ENCODE measurements at places on chromosomes 6 and 20. TPM values are rescaled to one million over a fixed set of nuclear protein-coding genes. Genes with fewer than 3 reads are reported as not detected.
A peak's percentile ranks its signal among the peaks of the same experiment; 100 is the strongest.

DNA sequence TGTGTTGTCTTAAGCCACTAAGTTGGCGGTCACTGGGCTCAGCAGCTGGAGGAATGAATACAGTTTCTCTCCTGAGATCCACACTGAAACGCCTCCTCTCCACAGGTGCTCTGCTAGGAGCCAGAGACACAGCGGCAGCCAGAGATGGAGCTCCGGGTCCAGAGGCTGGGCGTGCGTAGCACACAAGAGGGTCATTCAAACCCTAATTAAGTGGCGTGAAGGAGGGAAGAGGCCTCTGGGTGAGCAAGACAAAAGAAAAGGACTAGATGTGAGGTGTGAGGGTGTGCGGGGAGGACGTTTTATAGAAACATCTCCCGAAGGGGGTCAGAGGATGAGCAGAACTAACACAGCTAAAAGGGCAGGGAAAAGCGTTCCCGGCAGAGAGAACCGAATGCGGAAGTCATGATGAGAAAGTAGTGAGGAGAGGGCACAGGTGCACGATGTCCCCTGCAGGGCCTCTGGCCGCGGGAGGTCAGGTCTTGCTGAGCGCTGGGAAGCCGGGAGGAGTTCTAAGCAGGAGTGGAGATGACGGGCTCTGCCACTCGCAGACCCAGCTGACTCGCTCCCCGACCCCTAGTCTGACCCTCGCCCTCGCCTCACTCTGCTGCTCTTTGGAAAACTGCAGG is 54.4 kb downstream of the BMP7 start:
- H3K36me3 ChIP-seq = no peaks in the 10 kb centered on the region
- H3K27ac ChIP-seq = peak overlapping the region; percentile 54
- no peak for DNase-seq
- H3K4me1 ChIP-seq = peaks cover 43% of the 10 kb centered on the region
- peaks cover 11% of the 10 kb centered on the region for H3K27me3 ChIP-seq
- peak overlapping the region; percentile 21 for H3K4me3 ChIP-seq

GRCh38 chr6:126718600-126719327 is 378.8 kb downstream of the CENPW start:
- peaks cover 6% of the 10 kb centered on the region for H3K4me1 ChIP-seq
- H3K27ac ChIP-seq = no peak overlapping the region
- H3K36me3 ChIP-seq = no peaks in the 10 kb centered on the region
- no peak for DNase-seq

GRCh38 chr6:48037946-48038345 is 73.1 kb downstream of the PTCHD4 start:
- H3K4me1 ChIP-seq = no peaks in the 10 kb centered on the region
- H3K27me3 ChIP-seq = no peaks in the 10 kb centered on the region
- no peak overlapping the region for H3K4me3 ChIP-seq
- DNase-seq = no peak
- no peak overlapping the region for H3K27ac ChIP-seq
- no peaks in the 10 kb centered on the region for H3K36me3 ChIP-seq

DNA sequence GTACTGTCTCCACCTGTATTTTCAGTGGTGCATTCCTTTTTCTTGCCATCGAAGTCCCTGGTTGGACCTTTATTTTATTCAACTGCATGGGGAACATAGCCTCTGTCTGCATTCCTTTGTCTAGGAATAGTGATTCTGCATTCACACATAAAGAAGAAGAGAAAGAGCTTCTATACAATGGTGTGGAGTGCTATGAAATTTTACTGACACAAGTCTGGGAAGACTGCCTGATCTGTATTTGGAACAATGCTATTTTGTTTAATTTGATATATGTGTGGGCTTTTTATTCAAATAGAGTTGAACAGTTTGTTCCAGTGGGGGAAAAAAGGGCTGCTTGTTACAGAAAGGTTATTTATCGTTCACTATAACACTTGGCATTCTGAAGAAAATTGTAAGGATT is 375.7 kb upstream of the POU3F2 start:
- no peaks in the 10 kb centered on the region for H3K4me1 ChIP-seq
- no peak overlapping the region for H3K4me3 ChIP-seq
- peaks cover 14% of the 10 kb centered on the region for H3K27me3 ChIP-seq
- no peaks in the 10 kb centered on the region for H3K36me3 ChIP-seq
- H3K27ac ChIP-seq = no peak overlapping the region

- no peak for DNase-seq
- no peaks in the 10 kb centered on the region for H3K36me3 ChIP-seq
- H3K27ac ChIP-seq = no peak overlapping the region
- H3K4me3 ChIP-seq = no peak overlapping the region
- H3K4me1 ChIP-seq = no peaks in the 10 kb centered on the region
Observed at GRCh38 chr6:34090935-34091334, 55.0 kb downstream of the GRM4 start.

- H3K27ac ChIP-seq = no peak overlapping the region
- no peak overlapping the region for H3K4me3 ChIP-seq
- no peaks in the 10 kb centered on the region for H3K27me3 ChIP-seq
- no peaks in the 10 kb centered on the region for H3K4me1 ChIP-seq
- DNase-seq = no peak
- no peaks in the 10 kb centered on the region for H3K36me3 ChIP-seq
Observed at GRCh38 chr6:53412021-53412715, 63.4 kb upstream of the ELOVL5 start.

GRCh38 chr6:26366504-26366903 is 1.5 kb downstream of the BTN3A2 start:
- H3K27me3 ChIP-seq = no peaks in the 10 kb centered on the region
- H3K36me3 ChIP-seq = no peaks in the 10 kb centered on the region
- no peak for DNase-seq
- H3K4me3 ChIP-seq = no peak overlapping the region
- H3K4me1 ChIP-seq = peaks cover 14% of the 10 kb centered on the region

- no peak for DNase-seq
- H3K4me1 ChIP-seq = peaks cover 5% of the 10 kb centered on the region
- H3K4me3 ChIP-seq = no peak overlapping the region
- H3K27ac ChIP-seq = no peak overlapping the region
- H3K36me3 ChIP-seq = peaks cover 48% of the 10 kb centered on the region
Observed at GRCh38 chr20:38757145-38757775, 9.0 kb downstream of the ACTR5 start.

DNA sequence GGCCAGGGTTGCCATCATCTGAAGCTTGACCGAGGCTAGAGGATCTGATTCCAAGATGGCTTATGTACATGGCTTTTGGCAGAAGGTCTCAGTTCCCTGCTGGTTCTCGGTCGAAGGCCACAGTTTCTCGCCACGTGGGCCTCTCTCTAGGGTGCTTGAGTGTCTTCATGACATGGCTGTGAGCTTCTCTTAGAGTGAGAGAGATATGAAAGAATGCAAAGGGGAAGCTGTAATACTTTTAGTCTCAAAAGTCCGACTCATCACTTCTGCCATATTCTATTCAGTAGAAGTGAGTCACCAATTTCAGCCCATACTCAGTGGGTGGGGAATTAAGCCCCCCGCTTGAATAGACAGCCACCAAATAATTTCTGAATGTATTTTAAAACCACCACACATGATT is 94.2 kb downstream of the UTRN start:
- no peaks in the 10 kb centered on the region for H3K36me3 ChIP-seq
- no peaks in the 10 kb centered on the region for H3K4me1 ChIP-seq
- no peaks in the 10 kb centered on the region for H3K27me3 ChIP-seq
- no peak for DNase-seq
- no peak overlapping the region for H3K27ac ChIP-seq

GRCh38 chr6:7445885-7446461 is 56.4 kb downstream of the RIOK1 start:
- H3K4me3 ChIP-seq = no peak overlapping the region
- H3K4me1 ChIP-seq = no peaks in the 10 kb centered on the region
- H3K27me3 ChIP-seq = no peaks in the 10 kb centered on the region
- DNase-seq = no peak
- no peak overlapping the region for H3K27ac ChIP-seq

DNA sequence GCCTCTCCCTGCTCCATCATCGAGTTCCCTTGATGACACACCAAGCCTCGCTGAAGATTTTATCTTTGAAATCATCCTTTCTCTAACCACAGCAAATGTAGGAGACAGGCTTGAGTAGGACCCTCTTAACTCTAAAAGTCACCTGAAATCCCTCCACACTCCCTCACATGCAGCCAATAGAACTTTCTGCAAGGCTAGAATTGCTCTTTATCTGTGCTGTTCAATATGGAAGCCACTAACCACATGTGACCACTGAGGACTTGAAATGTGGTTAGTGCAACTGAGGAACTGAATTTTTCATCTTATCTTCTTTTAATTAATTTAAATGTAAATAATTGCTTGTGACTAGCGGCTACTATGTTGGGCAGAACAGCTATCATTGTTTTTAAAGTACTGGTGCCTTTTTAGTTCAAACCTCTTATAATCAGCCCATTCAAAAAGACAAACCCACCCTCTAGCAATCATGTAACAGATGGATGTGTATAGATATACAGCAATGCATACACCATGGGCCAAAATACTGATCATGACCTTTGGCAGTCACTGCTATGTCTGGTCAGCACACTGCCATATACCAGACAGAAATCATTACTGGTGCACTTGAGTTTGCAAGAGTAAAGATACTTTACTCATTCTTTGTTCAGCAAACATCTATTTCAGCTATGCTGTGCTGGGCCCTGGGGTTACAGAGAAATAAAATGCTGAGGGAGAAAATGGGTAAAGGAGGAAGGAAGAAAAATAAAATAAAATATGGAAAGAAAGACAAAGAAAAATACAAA is 50.0 kb downstream of the GFOD1 start:
- no peaks in the 10 kb centered on the region for H3K27me3 ChIP-seq
- no peaks in the 10 kb centered on the region for H3K36me3 ChIP-seq
- H3K27ac ChIP-seq = no peak overlapping the region

- H3K36me3 ChIP-seq = no peaks in the 10 kb centered on the region
- DNase-seq = no peak
- no peak overlapping the region for H3K27ac ChIP-seq
- H3K27me3 ChIP-seq = no peaks in the 10 kb centered on the region
Observed at GRCh38 chr6:617456-618100, 39.3 kb downstream of the HUS1B start.

GRCh38 chr6:76264468-76264867 is 192.0 kb upstream of the IMPG1 start:
- no peak for DNase-seq
- no peaks in the 10 kb centered on the region for H3K36me3 ChIP-seq
- no peak overlapping the region for H3K27ac ChIP-seq
- H3K4me1 ChIP-seq = peaks cover 6% of the 10 kb centered on the region

GRCh38 chr20:51529758-51530157 is 12.8 kb downstream of the NFATC2 start:
- no peak overlapping the region for H3K4me3 ChIP-seq
- no peak for DNase-seq
- peaks cover 36% of the 10 kb centered on the region for H3K4me1 ChIP-seq
- no peak overlapping the region for H3K27ac ChIP-seq
- H3K36me3 ChIP-seq = no peaks in the 10 kb centered on the region
- H3K27me3 ChIP-seq = no peaks in the 10 kb centered on the region

DNA sequence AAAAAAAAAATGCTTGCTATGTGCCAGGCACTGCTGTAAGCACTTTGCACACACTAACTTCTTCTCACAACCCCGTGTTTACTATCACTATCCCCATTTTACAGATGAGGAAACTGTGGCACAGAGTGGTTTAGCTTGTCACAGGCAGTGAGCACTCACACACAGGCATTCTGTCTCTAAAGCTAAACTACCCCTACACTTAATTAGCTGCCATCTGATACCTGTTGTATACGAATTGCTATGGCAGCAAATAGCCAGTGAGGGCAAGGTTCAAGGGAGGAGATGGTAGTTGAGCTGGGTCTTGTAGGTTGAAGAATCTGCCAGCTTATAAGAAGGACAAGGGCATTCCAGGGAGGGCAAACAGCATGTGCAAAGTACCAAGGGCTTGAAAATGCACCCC is 5.2 kb downstream of the TNNC2 start:
- H3K4me3 ChIP-seq = no peak overlapping the region
- peaks cover 13% of the 10 kb centered on the region for H3K4me1 ChIP-seq
- H3K27me3 ChIP-seq = no peaks in the 10 kb centered on the region
- no peak overlapping the region for H3K27ac ChIP-seq

DNA sequence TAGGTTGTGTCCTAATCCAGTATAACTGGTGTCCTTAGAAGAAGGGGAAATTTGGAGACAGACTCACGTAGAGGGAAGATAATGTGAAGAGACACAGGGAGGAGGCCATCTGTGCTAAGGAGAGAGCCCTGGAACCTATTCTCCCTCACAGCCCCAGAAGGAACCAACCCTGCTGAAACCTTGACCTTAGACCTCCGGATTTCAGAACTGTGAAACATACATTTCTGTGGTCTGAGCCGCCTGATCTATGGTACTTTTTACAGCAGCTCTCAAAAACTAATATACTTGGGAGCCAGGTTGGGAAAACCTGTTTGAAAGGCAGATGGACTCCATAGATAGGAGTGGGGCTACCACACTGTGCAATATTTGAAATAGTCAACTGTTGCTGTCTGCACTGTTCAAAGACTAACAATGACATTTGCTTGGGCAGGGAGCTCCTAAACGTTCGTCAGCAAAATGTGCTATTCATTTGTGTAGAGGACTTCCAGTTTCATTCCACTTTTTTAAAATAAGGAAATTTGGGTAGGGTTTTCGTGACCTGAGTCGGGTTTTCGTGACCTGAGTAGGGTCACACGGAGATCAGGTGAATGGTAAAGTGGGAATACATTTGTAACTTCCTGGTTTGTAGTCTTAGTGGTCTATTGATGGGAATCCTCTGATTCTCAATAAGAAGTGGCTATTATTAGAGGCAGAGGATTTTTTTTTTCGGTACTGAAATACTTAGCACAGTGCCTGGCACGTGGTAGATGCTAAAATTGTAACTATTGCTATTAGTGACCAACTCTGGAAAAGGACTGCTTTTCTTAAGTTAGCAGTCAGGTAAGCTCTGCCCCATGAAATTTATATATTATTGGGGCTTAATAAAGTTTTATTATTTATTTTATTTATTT is 11.4 kb downstream of the TAGAP start:
- DNase-seq = no peak
- no peak overlapping the region for H3K27ac ChIP-seq
- no peak overlapping the region for H3K4me3 ChIP-seq
- H3K36me3 ChIP-seq = no peaks in the 10 kb centered on the region
- H3K4me1 ChIP-seq = no peaks in the 10 kb centered on the region
- H3K27me3 ChIP-seq = no peaks in the 10 kb centered on the region

- no peaks in the 10 kb centered on the region for H3K4me1 ChIP-seq
- no peaks in the 10 kb centered on the region for H3K36me3 ChIP-seq
- no peak overlapping the region for H3K4me3 ChIP-seq
- H3K27ac ChIP-seq = no peak overlapping the region
- DNase-seq = no peak
- H3K27me3 ChIP-seq = no peaks in the 10 kb centered on the region
Observed at GRCh38 chr6:168581706-168582105, 140.7 kb downstream of the SMOC2 start.

The VIP gene
- not detected for total RNA-seq

The DYNLT2 gene
- 1.5 TPM for total RNA-seq

The DEFB124 gene
- total RNA-seq = not detected

The PLA2G7 gene
- 2.8 TPM for total RNA-seq

The ADGB gene
- not detected for total RNA-seq

The PAK5 gene
- not detected for total RNA-seq

The FRS3 gene
- 5.9 TPM for total RNA-seq

Data from HCT116 (cell line).